Neural crest cell (in vitro differentiated cells): ENCODE measurements at places on chromosomes 11 and 22. TPM values are rescaled to one million over a fixed set of nuclear protein-coding genes. Genes with fewer than 3 reads are reported as not detected.
A peak's percentile ranks its signal among the peaks of the same experiment; 100 is the strongest.

- peak; percentile 26 for DNase-seq
Observed at GRCh38 chr11:45543808-45544422, 121.5 kb downstream of the CHST1 start.

- no peak for DNase-seq
Observed at GRCh38 chr22:30856741-30857502, 111.7 kb downstream of the MORC2 start.

DNA sequence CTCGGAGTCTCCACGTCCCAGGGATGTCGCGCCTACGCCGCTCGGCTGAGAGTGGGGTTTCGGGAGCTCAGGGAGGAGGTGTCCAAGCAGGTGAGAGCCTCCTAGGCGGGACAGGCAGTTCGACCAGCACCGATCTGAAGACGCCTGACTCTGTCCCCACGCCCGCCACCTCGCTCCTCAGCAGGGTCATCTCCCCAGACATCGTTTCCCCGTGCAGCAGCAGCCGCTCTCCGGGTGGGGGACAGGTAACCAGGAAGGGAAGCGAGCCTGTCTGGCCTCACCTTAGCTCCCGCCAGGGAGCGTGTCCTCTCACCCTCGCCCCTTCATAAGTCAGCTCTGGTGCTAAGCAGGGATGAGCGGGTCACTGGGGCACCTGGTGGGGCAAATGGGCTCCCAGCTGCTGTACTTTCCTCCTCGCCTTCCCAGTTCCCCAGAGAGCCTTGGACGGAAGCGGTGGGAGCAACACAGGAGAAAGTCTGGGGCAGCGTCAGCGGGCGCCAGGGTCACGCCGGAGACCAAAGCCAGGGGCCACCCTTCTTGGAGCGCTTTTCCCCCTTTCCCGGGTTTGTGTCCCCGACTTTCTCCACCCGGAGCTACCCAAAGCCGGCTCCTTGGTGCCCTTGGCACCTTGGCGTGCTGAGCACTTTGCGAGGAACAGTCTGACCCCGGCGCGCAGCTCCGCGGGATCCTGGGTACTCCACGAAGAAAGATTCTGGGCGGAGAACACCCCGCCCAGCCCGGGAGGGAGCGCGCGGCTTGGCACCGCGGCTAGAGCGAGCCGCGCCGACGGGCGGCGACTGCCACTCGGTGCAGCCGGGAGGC is 1.6 kb downstream of the SPON1 start:
- DNase-seq, result no peak

DNA sequence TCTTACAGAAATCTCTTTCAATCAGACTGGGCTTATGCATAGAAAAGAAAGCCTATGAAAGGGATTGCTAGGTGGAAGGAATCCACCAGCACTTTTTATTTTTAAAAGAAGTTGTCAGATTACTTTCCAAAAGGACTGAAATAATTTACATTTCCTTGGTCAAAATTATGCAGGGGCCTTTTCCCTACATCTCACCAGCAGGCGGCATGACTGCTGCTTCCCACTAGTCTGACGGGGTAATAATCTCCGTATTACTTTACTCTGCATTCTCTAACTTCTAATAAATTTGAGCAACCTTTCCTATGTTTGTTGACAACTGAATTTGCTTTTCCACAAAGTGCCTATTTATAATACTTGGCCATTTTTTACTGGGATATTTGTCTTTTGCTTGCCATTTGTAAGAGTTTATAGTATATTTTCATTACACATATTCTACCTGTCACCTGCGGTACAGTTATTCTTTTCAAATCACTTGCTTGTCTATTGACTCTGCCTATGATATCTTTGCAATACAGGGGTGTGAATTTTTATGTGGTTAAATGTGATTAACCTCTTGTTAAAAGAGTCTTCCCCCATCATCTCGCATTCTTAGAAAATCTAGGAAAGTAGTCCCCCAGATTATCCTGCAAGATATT is 51.9 kb upstream of the USP47 start:
- peak; percentile 20 for DNase-seq

DNA sequence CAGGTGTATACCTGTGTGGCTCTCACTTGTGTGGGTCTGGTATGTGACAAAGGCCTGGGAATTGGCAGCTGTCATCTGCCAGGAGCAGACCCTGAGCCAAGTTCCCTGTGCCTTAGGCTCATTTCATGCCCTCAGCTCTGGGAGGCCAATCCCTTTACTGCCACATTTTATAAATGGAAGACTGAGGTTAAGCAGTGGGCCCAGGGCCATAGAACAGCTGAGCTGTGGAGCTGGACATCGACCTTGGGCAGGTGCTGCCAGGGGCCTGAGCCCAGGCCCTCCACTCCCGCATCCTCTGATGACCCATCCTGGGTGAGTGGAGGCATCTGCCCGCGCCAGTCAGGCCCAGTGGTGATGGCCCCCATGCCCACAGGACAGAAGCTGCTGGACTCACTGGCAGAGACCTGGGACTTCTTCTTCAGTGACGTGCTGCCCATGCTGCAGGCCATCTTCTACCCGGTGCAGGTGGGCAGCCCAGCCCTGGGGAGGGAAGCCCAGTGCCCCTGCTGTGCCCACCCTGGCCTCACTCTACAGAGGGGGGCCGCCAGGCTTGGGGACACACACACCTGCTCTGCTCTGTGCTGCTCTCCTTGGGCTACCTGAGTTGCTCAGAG is 20.9 kb upstream of the ARHGAP8 start:
- no peak for DNase-seq

DNA sequence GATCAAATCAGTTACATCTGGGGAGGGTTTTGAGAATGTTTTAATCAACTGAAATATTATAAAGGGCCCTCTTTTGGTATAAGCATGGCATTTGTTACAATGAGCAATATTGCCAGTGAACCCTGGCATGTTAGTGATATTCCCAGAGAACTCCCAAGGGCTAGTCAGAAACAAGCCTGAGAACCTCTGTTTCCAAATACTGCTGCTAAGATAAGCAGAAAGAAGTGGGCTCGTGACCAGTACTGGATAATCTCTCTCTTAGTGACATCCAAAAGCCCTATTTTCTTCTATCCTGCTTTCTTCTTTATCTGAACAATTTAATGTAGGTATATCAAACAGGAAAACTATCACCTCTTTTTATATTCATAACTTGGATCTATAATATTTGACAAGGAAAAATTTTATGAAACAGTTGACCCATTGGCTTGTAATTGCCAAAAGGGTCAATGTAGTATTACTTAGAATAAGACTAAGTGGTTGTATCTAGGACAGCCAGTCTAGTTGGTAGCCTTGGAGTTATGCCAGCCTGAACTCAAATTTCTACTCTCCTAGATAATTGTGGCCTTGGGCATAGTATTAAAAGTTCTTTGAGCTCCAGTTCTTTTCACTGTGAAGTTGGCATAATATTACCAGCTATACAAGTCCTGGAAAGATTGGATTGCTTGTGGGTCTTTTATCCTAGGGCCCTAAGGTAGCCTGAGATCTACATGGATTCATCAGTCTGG is 15.7 kb downstream of the CAT start:
- no peak for DNase-seq

DNA sequence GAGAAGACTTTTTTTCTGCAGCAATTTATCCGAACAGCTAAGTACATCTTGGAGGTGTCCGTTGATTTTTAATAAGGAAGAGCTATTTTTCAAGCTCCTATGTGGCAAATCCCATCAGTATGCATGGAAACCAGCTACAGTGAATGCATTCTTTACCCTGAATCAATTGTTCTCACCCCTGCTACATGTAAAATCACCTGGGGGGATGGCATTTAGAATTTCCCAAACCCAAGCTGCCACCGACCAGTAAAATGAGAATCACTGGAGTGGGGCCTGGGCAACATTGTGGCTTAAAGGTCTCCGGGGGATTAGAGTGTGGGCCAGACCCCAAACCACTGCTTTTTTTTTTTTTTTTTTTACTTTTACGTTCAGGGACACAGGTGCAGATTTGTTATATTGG is 2.8 kb upstream of the ZNF195 start:
- no peak for DNase-seq

Gene ELMOD1
- total RNA-seq, result 0.40 and 0.43 TPM in 2 replicates

Gene CHST1
- 1.1 and 1.3 TPM in 2 replicates for total RNA-seq

GRCh38 chr22:17749605-17750395 is 24.5 kb downstream of the BID start:
- DNase-seq, result no peak

DNA sequence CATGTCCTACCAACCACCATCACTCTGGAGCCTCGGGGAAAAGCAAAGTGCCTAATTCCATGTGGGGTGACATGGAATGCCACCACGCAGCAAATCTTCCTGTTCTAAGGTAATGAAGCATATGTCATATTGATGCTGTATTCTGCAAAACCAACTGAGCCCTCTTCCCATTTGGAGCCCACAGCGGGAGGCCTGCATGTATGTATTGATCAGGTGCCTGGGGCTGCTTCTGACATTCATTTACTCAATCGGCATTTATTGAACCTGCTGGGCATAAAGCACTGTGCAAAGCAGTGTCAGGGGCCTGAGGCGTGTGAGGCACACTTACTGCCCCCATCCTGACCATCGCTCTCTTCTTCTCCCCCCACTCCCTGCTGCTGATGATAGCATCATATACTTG is 39.1 kb downstream of the ANKK1 start:
- no peak for DNase-seq

- no peak for DNase-seq
Observed at GRCh38 chr11:94148189-94148588, 19.5 kb downstream of the PANX1 start.

GRCh38 chr22:19912271-19912999 is 29.1 kb upstream of the COMT start:
- DNase-seq, result no peak

DNA sequence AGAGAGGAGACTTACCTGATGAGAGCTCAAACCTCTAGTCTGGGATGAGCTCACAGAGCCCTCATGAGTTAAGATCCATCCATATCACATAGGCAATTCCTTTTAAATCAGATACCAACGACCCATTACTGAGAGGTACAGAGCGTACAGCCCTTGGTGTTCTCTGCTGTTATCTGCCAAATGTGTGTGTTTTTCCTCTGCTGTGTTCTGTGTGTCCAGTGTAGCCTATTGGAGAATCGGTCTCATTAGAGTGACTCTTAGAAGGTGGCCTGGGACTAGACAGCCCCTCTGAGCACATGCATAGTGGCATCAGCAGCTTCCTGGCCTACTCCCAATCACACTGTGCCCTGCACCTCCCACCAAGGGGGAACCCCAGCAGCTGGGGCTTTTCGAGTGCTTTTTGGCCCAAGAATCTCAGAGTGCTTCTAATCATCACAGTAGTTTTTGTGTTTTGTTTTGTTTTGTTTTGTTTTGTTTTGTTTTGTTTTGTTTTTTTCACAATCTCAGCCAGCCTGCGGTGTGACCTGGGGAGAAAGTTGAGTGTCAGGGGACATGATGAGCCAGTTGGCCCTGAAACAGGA is 25.4 kb downstream of the TP53AIP1 start:
- no peak for DNase-seq

Gene OR2AG1
- total RNA-seq, result not detected in 2 replicates

DNA sequence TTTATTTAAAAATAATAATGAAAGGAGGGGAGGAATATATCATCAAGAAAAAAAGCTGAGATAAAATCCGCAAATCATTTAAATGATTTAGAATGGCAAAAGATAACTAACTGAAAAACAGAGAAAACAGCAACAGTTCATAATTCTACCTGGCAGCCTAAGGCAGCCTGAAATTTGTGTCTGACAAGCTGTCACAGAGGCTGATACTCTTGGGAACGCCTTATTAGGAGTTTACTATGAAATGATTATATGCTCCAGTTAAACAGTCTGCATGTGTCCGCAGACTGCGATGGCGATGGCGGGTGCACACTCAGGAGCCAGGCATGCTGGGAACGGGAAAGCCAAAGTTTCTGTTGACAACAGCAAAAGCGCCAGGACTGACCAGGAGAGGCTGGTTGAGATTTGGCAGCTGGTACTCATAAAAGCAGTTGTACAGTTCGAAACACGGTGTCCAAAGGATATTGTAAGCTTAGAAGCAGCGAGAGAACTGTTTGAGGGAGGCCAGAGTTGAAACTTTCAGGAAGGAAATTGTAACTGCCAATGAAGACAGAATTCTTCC is 172.9 kb upstream of the MPPED2 start:
- DNase-seq, result no peak

DNA sequence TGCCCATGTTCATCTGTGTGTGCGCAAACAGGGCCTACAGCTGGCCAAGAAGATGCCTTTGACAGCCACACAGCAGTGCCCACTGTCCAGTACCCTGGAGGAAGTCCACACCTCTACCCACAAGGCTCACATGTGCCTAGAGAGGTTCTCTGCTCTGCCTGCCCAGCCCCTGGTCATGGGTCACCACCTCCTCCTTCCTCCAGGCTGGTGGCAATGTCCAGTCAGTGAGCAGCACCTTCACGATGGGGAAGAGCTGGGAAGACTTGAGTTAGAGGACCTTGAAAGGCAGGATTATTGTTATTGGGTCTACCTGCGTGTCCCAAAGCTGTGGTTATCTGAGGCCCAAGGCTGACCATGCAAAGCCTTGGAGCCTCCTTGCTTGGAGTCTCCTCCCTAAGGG is 28.4 kb upstream of the TTC12 start:
- no peak for DNase-seq

Gene MUC6
- not detected in 2 replicates for total RNA-seq

Gene LRRN4CL
- total RNA-seq, result 1.6 and 1.8 TPM in 2 replicates

DNA sequence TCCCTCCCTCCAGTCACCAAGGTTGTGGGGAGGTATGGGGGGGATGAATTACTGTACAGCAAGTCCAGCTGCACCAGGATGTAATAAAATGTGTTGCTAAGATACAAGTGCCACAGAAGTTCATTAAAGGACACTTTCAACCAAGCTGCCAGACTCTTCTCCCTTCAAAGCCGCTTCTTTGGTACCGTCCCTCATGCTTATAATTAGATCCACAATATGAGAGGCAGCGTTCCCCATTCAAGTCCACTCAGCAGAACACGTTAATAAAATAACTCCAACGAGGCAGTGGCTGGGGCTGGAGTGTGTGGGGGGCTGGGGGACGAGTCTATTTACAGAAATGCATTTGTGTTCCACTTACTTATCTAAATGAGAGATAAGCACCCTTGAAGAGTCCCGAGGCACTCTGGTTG is 14.7 kb downstream of the PHF21B start:
- DNase-seq, result no peak

Gene JAML
- not detected in 2 replicates for total RNA-seq

Gene IGLL1
- total RNA-seq, result not detected in 2 replicates

DNA sequence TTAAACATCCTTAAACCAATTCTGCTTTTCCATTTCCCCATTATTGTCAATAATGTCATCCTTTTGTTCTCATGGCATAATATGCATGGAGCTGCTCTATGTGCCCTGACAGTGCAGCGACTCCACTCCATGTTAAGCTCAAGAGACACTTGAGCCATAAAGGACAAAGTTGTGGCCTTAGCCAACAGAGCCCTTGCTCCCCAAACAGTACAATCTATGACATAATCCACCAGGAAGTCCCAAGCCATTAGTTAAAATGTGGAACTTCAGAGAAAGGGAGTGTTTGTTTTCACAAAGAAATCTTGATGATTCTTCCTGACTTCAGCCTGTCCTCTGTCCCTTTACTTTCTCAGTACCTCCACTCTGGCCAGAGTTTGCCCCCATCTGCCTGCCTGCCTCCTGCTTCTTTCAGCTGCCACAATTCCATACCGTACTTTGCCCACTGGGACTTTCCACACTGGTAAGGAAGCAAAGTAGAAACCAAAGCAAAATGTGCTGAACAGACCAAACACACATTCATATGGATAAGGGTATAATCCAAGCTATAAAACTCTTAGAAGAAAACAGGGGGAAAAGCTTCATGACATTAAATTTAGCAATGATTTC is 46.3 kb upstream of the ZC3H12C start:
- no peak for DNase-seq

Gene TIGD3
- 3.3 TPM in 2 replicates for total RNA-seq
